ENCODE measurements at places on chromosomes 11 and 22. TPM values are rescaled to one million over a fixed set of nuclear protein-coding genes. Genes with fewer than 3 reads are reported as not detected.

Gene PHF5A
- polyA plus RNA-seq, result 39.6 TPM

Gene RASGRP2
- 14.6 TPM for polyA plus RNA-seq

Gene HBB
- 7.4 TPM for polyA plus RNA-seq

Gene RPS6KB2
- polyA plus RNA-seq, result 71.0 TPM

Gene PPP1R14B
- polyA plus RNA-seq, result 147 TPM

Gene OR5B21
- polyA plus RNA-seq, result not detected

Gene UCP3
- 0.84 TPM for polyA plus RNA-seq

Gene CCDC87
- 0.22 TPM for polyA plus RNA-seq

Gene CCDC81
- 0.13 TPM for polyA plus RNA-seq

Gene RIMBP3B
- polyA plus RNA-seq, result not detected

Gene ZBTB16
- 27.1 TPM for polyA plus RNA-seq

Gene C2CD3
- 3.8 TPM for polyA plus RNA-seq

Gene MIF
- 544 TPM for polyA plus RNA-seq

Gene UPK3A
- not detected for polyA plus RNA-seq

Gene VPREB1
- polyA plus RNA-seq, result not detected

Gene OR8G1
- polyA plus RNA-seq, result not detected

Gene NAV2
- polyA plus RNA-seq, result 5.1 TPM

Gene YIF1A
- 127 TPM for polyA plus RNA-seq

Gene GRIA4
- polyA plus RNA-seq, result 22.9 TPM

Gene MS4A12
- polyA plus RNA-seq, result not detected

Gene C11orf52
- polyA plus RNA-seq, result 33.5 TPM

Gene CYB5R2
- 1.1 TPM for polyA plus RNA-seq

Gene SMTNL1
- not detected for polyA plus RNA-seq

Gene FREY1
- not detected for polyA plus RNA-seq

Gene MS4A2
- polyA plus RNA-seq, result not detected

Gene OR8G5
- polyA plus RNA-seq, result not detected

Gene DGAT2
- polyA plus RNA-seq, result 10.5 TPM

Gene LRP4
- 14.7 TPM for polyA plus RNA-seq

Gene PLAAT3
- 43.0 TPM for polyA plus RNA-seq

Gene DBX1
- not detected for polyA plus RNA-seq

Gene SPI1
- 3.4 TPM for polyA plus RNA-seq

Gene OR51E2
- polyA plus RNA-seq, result 0.36 TPM

Gene HEPHL1
- not detected for polyA plus RNA-seq

Gene TMEM45B
- polyA plus RNA-seq, result 111 TPM

Gene MMP12
- polyA plus RNA-seq, result 0.81 TPM

Gene PRSS23
- 0.89 TPM for polyA plus RNA-seq

Gene PCSK7
- 32.0 TPM for polyA plus RNA-seq

Gene WNT7B
- 0.03 TPM for polyA plus RNA-seq

Gene OR5P2
- polyA plus RNA-seq, result not detected

Gene APBB1
- polyA plus RNA-seq, result 9.7 TPM

Gene PIH1D2
- polyA plus RNA-seq, result not detected

Gene RTN4RL2
- not detected for polyA plus RNA-seq

Gene FRMD8
- 27.7 TPM for polyA plus RNA-seq

Measured in small intestine (tissue), 16 donors.